ENCODE measurements at places on chromosomes 7 and 10.

DNA sequence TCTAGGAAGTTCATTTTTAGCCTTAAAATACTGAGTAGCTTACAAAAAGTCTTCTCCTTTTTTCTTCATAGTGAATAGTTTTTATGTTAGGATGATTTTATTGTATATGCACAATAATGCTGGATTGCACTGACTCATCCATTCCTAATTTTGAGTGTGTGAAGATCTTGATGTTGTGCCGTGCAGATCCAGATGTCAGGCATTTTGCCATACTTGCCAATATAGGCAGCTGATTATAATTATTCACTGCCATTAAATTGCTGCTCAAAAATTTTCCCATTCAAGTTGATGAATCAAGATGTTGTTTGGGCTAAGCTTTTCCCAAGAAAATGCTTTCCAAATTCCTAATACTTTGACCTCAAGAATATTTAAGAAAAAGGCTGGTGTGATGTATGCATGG lies 218.3 kb downstream of the AHR start:
- no peak for DNase-seq

DNA sequence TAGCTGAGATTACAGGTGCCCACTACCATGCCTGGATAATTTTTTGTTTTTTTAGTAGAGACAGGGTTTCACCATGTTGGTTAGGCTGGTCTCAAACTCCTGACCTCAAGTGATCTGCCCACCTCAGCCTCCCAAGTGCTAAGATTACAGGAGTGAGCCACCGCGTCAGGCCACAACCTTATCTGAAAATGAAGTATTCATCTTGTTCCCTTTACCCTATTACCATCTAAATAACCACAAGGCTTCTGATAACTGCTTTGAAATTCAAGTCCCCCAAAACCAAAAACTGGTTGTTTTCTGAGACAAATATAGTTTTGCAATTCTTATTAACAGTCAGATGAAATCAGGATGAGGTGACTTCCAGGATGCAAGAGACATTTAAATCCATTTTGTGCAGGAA lies 2.4 kb downstream of the TCTN3 start:
- DNase-seq = no peak

DNA sequence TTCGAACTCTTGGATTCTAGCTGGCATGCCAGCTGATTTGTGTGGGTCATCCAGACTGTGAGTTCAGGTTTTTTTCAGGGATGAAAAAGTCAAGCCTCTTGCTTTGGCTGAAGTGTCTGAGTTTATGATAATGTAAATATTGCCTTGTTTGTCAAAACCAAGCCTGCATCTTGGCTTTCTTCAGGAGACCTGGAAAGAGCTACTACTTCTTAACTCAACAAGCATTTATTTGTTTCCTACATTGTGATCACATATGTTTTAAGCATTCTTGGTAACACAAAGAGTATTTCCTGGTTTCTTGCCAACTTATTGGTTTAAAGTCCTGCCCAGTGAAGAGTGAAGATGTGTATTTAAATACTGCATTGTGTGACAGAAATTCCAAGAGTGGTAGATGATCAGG lies 407.1 kb downstream of the LRMDA start:
- no peak for DNase-seq

DNA sequence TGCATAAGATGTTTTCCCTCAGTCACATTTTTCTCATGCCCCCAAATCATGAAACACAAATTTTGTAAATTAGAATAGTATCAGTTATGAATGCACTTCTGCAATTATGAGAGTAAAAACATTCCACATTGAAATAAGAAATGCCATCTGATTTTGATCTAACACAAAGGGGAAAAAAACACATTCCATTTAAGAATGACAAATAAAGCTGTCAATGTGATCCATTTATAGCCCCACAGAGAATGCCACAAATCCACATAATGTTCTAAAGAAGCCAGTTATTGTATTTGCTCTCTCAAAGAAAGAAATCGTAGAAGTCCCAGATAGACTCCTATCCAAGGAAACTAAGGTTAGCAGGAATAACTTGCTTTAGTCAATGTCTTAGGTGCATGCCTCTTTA lies 48.7 kb upstream of the RHOBTB1 start:
- no peak for DNase-seq

DNA sequence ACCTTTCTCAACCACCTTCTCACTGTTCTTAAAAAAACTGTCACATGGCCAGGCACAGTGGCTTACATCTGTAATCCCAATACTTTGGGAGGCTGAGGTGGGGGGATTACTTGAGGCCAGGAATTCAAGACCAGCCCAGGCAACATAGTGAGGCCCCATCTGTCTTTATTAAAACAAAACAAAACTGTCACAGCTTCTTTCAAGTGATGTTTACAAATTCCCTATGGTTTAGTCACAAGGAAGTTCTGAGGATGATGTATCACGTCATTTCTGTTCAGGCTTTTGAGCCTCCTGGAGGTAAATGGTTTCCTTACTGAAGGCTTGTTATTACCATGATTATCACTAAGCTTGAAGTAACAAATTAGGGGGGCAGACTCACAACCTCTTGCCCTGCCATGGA lies 186.2 kb downstream of the CFTR start:
- no peak for DNase-seq

- DNase-seq = no peak
These were observed 1.7 kb upstream of the SH2B2 start for GRCh38 chr7:102284891-102285539.

GRCh38 chr10:101575580-101576210 lies 12.4 kb downstream of the POLL start:
- no peak for DNase-seq

DNA sequence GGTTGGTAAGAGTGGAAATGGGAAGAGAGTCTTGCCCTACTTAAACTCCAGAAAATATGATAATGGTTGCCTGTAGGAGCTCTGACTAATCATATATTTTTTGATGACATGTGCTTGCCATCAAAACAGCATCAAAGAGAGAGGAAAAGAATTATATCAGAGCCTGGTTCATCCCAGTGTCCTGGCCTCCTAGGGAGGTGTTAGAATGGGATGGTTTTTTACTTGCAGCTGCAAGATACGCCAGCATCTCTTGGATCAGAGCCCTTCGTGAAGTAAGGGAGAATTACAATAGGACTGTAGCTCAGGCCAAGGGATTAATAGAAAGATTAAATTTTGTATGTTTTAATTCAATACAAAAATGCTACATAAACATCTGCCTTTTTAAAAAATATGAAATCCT lies 177.6 kb upstream of the HDAC9 start:
- no peak for DNase-seq

DNA sequence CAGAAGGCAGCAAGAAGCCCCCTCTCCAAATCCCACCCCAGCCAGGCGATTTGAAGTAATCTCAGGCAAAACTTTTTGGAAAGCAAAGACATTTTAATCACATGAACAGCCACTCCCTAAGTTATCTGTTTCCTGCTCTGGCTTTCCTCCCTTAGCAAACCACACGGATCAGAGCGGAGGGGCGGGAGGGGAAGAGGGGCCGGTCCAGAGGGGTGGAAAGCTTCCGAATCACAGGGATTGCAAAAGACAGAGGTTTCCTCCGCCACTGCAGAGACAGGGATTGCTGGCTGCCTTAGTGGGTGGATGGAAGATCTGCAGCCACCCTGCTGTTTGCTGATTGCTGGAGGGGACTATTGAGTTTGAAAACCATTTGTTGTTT lies 41.2 kb downstream of the ZCCHC24 start:
- DNase-seq = peak; percentile 83

DNA sequence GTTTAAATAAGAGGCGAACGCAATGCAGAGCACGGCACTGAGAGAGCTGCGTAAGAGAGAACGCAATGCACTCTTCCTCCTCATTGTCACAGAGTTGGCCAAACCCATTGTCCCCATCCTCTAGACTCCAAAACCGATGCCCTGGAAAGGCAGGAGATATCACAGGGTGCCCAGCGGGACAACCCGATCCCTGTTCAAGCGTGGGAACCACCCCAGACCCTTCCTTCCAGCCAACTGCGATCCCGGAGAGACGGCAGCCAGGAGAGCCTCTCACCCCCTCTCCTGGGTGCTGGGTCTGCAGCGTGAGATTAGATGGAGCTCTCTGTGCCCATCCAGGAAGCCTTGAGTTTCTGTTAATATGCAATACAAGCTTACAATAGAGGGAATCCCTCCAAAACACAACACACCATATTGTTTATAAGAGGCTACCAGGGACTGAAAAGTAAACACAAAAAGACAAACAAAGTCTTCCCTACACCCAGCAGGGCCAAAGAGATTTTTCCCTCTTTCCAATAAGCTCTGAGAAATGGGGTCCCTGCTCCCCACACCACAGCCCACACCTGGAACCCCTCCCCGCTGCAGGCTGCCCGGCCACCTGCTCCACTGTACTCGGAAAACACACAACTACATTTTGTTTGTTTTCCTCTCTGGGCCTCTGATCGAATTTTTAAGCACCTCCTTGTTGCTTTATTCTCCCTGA lies 187.6 kb downstream of the ADARB2 start:
- DNase-seq = peak; percentile 19

- DNase-seq = no peak
These were observed 7.3 kb downstream of the ZMIZ2 start for GRCh38 chr7:44755698-44756627.

DNA sequence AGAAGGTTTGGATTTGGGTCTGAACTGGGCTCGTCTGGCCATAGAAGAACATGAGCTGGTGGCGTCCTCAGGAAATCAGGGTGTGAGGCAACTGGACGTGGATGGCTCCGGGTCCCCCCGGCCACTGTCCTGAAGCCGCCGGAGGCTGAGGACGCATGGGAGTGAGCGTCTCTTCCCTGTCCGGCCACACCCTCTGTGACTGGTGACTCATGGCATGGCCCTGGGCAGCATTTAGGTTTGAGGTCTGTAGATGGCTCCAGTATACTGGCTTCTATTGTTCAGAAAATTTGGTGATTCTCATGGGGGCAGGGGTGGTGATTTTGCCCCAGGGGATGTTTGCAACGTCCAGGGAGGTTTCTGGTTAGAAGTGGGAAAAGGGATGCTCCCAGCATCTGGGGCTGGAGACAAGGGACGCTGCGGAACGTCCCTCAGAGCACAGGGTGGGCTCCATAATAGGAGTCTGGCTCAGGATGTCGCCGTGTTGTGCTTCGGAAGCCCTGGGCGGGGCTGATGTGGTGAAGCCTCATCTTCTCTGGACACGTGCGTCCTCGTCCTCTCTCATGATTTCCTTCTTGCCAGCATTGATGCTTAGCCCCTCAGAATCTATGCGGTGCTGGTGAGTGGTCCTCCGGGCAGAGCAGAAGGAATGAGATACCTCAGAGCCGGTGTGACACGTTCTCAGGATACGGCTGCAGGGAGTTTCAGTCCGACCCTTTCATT lies 49.9 kb downstream of the PITRM1 start:
- no peak for DNase-seq

- no peak for DNase-seq
These were observed 116.8 kb downstream of the TRRAP start for GRCh38 chr7:98995111-98995510.

- DNase-seq = no peak
These were observed 97.5 kb downstream of the MKI67 start for GRCh38 chr10:128028508-128029289.

DNA sequence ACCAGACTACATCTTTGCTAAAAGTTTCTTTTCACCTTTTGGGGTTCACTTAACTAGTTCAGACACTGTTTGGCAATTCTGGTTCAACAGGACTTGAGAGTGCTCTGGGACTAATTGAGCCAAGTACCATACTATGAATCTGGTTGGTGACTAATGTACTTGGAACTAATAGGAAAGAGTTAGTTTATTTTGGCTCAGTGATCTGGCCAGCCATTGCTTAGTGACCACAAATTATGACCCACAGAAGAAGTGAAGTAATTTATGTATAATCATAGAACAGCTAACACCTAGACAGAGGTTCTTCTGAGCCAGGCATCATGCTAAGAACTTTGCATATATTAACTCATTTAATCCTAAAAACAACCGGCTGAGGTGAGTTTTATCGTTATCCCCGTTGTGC lies 126.5 kb upstream of the JCAD start:
- DNase-seq = no peak

GRCh38 chr7:134315679-134316538 lies 821 bp downstream of the SLC35B4 start:
- no peak for DNase-seq

DNA sequence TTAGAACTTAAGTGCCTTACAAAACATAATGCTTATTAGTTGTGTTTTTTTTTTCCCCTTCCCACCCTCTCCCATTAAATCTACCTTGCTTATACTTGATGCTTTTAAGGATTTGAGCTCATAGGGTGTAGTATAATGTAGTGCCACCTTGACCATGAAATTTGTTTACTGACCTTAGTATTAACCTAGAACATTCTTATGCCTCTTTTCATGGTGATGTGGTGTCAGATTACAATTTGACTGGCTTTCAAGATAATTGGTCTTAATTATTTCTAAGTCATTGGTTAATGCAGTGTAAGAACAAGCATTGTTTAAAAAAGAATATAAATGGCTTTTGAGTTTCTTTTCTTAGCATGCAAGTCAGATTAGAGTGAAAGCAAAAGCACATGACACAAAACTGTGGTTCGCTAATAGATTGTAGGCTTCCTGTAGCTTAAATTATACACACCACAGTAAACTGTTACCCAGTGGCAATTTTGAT lies 61.8 kb downstream of the ADD3 start:
- no peak for DNase-seq

DNA sequence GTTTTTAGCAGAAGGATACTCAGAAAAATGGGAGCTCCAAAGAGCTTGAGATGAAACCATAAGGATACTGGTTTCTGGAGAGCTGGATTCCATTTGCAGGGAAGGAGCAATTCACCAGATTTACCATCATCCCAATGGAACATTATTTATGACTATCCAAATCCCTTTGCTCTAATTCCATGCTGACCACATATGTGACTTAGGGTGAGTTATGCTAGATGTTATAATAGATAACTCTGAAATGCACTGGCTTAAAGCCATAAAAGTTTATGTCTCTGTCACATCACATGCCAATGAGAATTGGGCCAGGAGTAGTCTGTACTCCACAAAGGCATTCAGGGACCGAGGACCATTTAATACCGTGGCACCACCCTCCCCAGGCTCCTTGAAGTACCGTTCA lies 185.2 kb downstream of the SKIDA1 start:
- DNase-seq = no peak

DNA sequence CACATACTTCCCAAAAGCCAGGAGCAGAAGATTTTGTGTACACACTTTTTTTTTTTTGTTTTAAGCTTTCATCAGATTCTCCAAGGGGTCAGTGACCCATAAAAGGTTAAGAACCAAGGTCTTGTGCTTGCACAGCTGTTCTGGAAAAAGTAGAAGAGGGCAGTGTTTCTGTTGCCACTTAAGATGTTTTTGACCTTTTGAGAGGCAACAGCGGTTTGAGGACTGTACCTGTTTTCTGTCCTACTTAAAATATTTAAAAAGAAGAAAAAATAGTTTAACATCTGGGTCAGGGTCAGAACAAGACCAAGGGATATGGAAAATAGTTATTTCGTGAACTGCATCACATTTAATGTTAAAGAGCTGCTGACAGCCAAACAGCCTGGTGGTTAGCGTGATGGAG lies 32.9 kb downstream of the AUTS2 start:
- no peak for DNase-seq

GRCh38 chr10:67017218-67017617 lies 91.4 kb downstream of the LRRTM3 start:
- DNase-seq = no peak

DNA sequence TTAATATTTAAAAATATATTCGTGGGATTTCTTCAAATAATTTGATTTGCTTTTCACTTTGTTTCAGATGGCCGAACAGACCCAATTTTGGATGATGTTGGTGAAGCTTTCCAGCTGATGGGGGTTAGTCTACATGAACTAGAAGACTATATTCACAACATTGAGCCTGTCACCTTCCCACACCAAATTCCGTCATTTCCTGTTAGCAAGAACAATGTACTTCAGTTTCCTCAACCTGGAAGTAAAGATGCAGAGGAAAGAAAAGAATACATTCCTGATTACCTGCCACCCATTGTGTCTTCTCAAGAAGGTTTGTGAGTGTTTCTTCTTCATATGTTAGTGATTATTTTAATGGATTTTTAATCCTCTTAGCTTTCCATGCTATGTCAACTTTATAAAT lies 5.9 kb downstream of the TAF3 start:
- DNase-seq = no peak

All from tibial artery (tissue), 4 donors.